ENCODE measurements at places on chromosomes 5 and 9. TPM values are rescaled to one million over a fixed set of nuclear protein-coding genes. Genes with fewer than 3 reads are reported as not detected.

DNA sequence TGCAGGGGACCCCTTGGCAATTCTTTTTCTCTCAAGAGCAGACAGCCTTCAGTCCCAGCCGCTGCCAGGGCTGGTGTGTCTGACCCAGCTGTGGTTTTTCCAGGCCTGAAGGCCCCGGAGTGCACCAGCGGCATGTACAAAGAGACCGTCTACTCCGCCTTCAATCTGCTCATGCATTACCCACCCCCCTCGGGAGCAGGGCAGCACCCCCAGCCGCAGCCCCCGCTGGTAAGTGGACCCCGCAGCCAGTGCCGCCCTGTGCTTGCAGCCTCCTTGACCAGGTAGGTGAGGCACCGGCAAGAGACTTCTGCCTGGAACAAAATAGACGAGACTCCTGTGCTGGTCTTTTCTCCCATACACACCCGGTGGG is 1.3 kb downstream of the TCF7 start:
- DNase-seq, result no peak

DNA sequence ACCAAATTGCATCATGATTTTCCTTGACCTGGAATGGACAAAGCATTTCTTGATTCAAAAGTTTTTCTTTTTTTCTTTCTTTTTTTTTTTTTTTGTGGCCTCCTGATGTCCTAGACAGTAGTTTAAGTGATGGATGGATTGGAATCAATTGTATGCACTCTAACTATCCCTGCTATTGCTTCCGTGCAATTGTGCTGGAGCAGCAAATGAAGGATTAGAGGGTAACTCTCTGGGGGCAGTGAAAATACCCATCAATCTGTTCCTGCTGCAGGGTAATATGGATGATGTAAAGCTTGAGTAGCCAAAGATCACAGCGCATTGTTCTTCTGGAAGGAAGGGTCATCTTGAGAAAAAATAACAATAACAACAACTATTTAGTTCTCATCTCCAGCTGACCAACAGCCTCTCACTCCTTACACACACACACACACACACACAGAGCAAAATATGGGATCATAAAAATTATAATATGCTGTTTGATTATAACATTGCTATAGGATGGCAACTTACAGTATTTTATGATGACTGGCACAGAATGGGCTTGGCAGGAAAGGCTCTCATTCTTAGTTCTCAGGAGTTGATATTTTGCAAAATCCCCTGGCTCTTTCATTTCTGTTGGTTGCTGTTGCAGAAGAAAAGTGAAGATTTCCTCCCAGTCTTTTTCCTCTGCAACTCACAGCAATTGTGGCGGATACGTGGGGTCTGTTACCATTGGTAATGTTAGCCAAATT is 160.9 kb upstream of the DMAC1 start:
- no peak for DNase-seq

DNA sequence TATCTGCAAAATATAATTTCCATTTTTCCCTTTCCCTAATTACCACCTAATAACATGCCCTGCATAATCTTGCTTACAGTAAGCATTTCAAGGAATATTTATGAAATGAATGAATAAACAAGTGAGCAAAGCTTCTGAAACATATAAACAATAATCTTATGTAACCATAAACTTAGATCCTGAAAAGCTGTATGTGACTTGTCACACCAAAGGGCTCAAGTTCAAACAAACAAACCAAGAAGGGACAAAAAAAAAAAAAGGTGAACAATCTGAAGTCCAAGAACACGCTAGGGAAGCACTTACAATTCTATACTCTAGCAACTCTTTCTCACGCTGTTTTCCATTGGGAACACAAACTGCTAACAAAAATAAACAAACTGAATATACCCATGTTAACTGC is 36.3 kb downstream of the PLPP1 start:
- no peak for DNase-seq

GRCh38 chr5:94396687-94397086 is 221.7 kb downstream of the KIAA0825 start:
- DNase-seq, result no peak

DNA sequence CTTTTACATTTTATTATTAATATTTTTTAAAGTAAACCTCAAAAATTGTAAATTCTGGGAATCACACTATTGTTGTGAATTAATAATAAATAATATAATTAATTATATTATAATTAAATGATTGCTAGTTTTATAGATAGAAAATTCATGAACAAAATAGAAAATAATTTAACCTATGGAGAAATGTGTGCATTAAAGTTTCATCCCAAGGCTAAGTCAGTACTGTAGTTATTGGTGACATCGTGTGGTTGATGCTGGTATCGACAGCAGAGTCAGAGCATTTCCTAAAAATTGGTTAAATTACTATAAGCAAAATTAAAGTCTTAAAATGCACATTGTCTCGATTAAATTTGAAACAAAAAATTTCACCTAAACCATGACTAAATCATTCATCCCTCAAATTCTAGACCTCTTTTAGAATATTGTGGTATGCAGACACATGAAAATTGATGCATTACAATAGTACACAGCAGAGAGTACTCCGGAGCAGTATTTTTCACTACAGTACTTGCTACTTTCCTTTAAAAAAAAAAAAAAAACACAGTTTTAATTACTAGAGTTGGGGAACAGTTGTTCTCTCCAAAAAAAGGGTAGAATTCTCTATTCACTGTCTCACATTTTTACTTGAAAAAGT is 73.9 kb downstream of the RORB start:
- no peak for DNase-seq

GRCh38 chr5:157689942-157690689 is 18.8 kb downstream of the C5orf52 start:
- DNase-seq, result no peak

Gene CDC37L1
- polyA plus RNA-seq, result 21.8 TPM

GRCh38 chr5:58215364-58215763 is 244.5 kb downstream of the PLK2 start:
- no peak for DNase-seq

- DNase-seq, result no peak
These were observed 3.3 kb upstream of the ASTN2 start for GRCh38 chr9:117418111-117418510.

DNA sequence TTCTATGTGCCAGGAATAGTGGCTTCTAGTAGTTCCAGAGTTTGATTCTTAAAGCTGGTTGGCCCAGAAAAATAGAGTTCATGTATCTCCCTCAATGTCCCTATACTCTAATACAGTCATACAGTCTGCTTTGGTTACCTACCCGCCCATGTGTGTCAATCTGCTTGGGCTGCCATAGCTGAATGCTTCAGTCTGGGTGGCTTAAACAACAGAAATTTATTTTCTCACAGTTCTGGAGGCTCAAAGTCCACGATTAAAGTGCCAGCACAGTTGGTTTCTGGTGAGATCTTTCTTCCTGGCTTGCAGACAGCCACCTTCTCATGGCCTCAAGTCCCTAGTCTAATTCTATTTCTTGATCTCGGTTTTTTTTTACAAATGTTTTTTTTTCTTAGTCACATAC is 1739.0 kb downstream of the MAT2B start:
- no peak for DNase-seq

- DNase-seq, result no peak
These were observed 206.1 kb upstream of the IRX1 start for GRCh38 chr5:3389471-3390026.

DNA sequence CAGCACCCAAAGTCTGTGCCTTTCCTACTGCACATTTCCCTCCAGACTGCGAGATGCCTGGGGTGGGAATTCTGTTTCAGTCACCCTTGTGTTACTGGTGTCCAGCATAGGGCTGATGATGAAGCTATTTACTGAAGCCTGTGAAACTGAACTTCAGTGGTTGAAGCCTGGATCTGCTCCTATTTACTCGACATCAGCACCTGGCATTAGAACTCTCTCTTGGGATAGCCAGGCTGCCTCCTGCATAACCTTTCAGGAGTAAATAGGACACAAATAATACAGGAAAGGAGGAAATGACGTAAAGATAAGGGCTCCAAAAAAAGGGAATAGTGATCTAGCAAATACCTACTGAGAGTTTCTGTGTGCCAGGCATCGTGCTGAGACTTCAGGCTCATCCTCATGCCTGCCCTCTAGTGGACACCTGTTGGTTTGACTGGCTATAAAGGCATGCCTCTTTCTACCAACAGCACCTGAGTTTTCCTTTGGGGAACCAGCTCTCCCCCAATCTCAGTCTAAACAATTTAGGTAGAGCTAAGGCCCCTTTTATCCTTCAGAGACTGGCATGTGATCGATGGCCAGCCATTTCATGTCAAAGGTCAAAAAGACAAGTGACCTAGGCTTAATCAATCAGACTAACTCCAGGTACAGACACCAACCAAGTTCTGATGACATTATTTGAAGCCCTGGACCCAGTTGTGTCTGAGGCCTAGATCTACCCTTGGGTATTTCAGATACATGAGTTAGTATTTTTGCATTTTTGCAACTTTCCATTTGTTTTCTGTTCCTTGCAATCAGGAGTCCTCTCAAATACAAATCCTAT is 192.1 kb upstream of the TRIM32 start:
- no peak for DNase-seq

DNA sequence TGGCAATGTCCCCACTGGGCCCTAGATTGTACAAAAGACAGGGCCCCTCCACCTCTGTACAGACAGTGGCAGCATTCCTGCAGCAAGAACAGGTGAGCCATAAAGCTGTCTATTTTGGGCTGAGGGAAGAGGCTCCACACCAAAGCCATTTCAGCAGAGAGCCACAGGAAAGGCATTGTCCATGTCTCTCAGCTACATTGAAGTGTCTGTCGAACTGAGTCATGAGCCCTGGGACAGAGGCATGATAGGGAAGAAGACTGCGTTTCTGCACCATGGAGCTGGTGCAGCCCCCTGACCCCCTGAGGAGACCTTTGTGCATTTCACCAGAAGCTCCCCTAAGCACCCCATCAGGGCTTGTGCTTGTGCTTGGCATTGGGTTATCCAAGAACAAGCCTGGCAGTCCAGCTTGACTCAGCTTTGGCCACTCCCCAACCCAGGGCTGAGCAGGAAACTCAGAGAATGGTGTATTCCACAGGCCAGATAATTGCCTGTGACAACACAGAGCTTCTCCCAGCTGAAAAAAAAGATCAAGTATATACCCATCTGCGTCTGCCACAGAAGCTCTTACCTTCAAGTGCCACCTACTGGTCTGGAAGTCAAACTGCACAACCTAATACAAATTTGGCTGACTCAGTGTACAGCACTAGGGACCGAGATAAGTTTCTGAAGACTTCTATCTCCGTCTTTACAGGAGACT is 5.9 kb upstream of the FRMD3 start:
- no peak for DNase-seq

- DNase-seq, result no peak
These were observed 58.8 kb downstream of the SLC1A1 start for GRCh38 chr9:4548811-4549725.

Gene CATSPER3
- 0.67 TPM for polyA plus RNA-seq

Gene ROR2
- 29.1 TPM for polyA plus RNA-seq

GRCh38 chr5:172481011-172481800 is 26.9 kb upstream of the SH3PXD2B start:
- DNase-seq, result no peak

DNA sequence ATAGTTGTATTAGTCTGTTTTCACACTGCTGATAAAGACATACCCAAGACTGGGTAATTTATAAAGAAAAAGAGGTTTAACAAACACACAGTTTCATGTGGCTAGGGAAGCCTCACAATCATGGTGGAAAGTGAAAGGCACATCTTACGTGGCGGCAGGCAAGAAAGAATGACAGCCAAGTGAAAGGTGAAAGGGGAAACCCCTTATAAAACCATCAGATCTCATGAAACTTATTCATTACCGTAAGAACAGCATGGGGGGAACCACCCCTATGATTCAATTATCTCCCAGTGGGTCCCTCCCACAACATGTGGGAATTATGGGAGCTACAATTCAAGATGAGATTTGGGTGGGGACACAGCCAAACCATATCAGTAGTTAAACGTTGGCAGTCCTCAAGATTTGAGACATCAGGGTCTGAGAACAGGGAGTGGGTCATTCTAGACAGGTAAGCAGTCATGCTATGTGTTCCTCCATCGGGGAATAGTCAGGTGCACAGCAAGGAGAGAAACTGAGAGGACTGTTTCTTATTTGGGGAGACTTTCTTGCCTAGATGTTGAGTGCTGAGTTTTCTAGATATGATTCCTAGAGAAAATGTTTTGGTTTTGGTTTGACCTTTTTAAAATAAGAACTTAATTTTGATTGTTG is 45.8 kb upstream of the ENTREP1 start:
- DNase-seq, result no peak

Data from left renal pelvis (tissue), 4 donors.